T-helper 17 cell (primary cell): ENCODE measurements at places on chromosomes 1 and 21.

- H3K4me3 ChIP-seq: no peak overlapping the region
- DNase-seq: no peak
- H3K27ac ChIP-seq: no peak overlapping the region
Measured at GRCh38 chr21:42848932-42849758, 30.2 kb downstream of the WDR4 start.

DNA sequence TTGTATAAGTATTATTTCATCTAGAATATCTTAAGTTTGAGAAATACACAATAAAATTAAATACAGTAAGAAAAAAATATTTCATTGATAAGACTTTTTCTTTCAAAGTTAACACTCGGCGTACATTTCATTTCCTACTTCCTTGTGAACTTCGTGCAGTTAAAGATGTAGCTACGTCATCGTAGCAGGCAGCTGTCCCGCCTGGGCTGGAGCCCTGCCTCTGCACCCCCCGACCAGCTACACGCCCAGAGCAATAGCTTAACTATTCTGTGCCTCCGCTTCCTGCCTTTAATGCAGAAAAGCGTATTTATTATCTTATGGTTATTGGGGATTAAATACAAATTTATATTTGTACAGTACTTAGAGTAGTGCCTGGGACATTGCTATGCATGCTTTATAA lies 53.5 kb downstream of the CLSTN1 start:
- no peaks in the 10 kb centered on the region for H3K36me3 ChIP-seq
- no peak overlapping the region for H3K4me3 ChIP-seq
- DNase-seq: no peak
- no peaks in the 10 kb centered on the region for H3K27me3 ChIP-seq

DNA sequence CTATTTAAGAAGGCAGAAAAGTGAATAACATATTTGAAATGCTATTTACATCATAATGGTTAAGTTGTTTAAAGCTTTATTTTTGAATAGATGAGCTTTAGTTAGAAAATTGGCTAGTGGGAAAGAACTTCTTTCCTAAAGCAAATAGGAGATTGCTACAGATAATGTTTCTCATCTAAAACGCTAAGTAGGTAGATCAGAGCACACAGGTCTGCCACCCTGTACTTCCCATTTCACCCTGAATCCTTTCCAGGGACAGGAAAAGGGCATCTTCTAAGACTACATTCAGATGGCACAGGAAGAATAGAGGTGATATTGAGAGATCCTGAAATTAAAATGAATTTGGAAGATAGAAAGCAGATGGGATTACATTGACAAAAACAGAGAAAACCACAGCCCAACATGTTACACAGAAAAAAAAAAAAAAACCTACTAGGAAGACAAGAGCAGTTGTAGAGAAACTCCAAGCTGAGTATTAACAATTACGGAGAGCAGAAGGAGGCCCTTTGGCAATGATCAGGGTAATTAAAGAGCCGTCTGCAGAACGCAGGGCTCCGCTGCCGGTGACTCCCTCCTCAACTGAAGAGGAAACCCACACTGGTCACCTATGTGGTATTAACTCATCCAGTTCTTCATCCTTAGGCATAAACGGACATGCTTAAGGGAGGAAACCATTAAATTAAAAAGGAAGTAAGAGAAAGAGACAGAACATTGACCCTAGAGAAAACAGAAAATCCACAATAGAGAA lies 53.6 kb upstream of the MAP10 start:
- no peaks in the 10 kb centered on the region for H3K27me3 ChIP-seq
- no peak for DNase-seq
- no peaks in the 10 kb centered on the region for H3K36me3 ChIP-seq
- no peaks in the 10 kb centered on the region for H3K4me1 ChIP-seq
- H3K27ac ChIP-seq: no peak overlapping the region

DNA sequence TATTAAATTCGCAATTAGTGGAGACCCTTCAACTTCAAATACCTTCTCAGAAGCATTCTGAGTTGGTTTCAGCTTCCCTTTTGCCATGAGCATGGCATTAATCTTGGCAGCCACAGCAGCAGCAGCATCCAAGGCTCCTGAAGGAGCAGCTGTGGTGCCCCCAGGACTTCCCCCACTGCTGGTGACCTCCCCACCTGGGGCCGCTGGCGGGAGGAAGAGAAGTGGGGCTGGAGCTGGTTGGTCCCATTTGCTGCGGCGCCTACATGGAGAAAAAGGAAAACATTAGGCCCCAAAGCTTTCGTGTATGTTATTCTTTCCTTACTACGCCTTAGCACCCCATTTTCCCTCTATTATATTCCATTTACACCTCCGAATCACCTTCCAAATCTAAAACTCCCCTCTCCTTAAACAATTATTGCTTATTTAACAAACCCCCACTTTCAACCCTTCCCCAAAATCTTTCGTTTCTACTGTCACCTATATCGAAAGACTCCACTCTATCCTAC lies 569 bp downstream of the KHDC4 start:
- DNase-seq: no peak
- no peak overlapping the region for H3K4me3 ChIP-seq
- H3K27ac ChIP-seq: no peak overlapping the region
- H3K36me3 ChIP-seq: no peaks in the 10 kb centered on the region
- no peaks in the 10 kb centered on the region for H3K27me3 ChIP-seq

- no peak for DNase-seq
- no peaks in the 10 kb centered on the region for H3K36me3 ChIP-seq
- H3K4me3 ChIP-seq: no peak overlapping the region
- H3K27ac ChIP-seq: no peak overlapping the region
Measured at GRCh38 chr1:186082235-186082937, 292.7 kb downstream of the TPR start.

DNA sequence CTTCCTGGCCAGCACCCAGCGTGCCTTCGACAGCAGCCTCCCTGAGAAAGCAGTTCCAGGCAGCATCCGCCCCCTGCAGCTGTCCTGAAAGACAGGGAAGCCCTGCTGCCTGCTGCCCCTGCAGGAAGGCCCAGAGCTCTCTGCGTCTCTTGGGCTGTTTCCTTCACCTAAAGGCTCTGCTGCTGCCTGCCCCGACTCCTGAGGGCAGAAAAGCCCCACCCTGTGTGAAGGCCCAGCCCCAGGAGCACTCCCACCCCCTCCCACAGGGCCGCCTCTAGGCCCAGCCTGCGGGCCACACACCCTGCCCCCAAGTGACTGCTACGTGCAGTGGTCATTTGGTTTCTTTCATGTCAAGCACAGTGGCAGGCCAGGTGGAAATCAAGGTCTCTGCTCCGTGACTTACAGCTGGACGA lies 12.4 kb downstream of the RIPK4 start:
- no peaks in the 10 kb centered on the region for H3K36me3 ChIP-seq
- peaks cover 12% of the 10 kb centered on the region for H3K27me3 ChIP-seq
- no peak overlapping the region for H3K4me3 ChIP-seq
- DNase-seq: no peak
- no peaks in the 10 kb centered on the region for H3K4me1 ChIP-seq
